Activated naive CD4-positive, alpha-beta T cell treated with anti-CD3 and anti-CD28 coated beads, Interleukin-2, amount 10 ng/mL, durations not matched to agents 7 days and 5 days (primary cell): ENCODE measurements at places on chromosomes 16 and 17.

GRCh38 chr17:11932337-11932898 is 64.9 kb downstream of the ZNF18 start:
- no peak for DNase-seq

GRCh38 chr17:72613806-72614292 is 478.6 kb downstream of the SLC39A11 start:
- no peak for DNase-seq

DNA sequence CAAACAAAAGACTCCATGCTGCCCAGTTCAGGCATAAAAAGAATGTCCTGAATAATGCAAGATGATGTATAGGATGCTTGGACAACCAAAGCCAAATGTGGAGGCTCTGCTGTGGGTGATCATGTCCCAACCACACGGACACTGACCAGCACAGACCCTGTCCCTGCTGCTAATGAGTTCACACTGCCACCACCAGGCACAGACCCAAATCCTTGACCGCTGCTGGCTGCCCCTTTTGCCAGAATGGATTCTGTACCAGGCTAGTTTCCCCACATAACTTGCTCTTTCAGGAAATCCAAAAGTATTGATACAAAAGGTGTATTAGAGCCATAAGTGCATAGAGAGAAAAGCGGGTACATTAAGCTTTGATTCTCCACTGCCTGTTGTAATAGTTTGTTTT is 60.9 kb downstream of the XYLT1 start:
- DNase-seq: no peak

DNA sequence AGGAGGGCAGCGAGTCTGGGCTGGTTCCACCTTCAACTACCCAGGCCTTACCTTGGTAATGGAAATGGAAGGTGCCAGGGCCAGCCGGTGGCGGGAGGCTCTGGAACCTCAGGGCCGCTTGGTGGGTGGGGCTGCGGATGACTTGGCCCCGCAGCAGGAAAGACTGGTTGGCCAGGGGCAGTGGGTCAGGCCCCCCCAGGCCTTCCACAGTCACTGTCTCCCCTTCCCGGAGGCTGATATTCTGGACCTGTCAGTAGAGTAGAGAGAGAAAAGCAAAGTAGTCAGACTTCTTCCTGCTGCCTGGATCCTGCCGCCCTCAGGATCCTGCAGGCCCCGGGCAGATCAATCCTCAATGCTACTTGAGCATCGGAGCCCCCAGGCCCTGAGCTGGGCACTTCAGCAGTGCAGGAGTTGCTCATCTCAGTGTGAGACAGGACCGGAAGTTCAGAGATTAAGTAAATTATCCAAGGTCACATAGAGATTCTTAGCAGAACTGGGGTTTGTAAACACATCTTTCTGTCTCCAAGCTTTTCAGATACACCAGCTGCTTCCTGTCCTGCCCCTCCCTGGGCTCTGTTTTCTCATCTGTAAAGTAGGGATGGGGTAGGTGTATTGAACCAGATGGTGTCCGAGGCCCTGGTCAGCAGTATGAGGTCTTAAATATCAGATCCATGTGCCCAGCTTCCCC is 18.5 kb upstream of the PHF12 start:
- DNase-seq: no peak

- DNase-seq: peak; percentile 93
Measured at GRCh38 chr17:80892019-80892855, 99.4 kb upstream of the CHMP6 start.

DNA sequence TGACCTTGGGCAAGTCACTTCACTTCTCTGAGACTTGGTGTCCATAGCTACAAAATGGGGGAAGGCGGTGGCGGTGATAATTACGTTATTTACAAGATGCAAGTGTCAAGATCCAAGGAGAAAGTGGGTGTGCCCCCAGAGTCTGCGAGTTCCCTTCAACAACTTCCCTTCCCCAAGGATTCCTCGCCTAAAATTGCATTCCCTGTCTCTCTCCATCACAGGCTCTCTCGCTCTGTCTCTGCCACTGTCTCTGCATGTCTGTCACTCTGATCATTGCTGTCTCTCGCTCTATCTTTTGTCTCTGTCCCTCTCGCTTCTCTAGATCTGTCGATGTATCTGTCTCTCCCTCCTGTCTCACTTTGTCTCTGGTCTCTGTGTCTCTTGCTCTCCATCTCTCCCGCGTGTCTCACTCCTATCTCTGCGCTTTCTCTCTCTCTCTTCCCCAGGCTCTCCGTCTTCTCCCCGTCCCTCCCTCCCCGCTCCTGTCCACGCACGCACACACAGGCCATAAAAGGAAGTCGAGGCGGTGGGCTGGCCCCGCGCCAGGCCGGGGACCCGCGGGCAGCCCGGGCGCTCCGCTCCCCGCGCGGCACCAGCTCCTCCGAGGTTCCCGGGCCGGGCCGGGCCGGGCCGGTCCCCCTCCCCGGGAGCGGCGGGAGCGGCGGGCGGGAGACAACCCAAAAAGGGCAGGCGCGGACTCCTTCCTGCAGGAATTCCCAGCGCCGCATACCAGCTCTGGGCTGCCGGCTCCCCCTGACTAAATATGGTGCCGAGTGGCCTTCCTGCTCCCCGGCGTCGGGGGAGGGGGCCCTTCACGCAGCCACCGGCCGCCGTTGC is 1.1 kb upstream of the MYH11 start:
- DNase-seq: no peak

DNA sequence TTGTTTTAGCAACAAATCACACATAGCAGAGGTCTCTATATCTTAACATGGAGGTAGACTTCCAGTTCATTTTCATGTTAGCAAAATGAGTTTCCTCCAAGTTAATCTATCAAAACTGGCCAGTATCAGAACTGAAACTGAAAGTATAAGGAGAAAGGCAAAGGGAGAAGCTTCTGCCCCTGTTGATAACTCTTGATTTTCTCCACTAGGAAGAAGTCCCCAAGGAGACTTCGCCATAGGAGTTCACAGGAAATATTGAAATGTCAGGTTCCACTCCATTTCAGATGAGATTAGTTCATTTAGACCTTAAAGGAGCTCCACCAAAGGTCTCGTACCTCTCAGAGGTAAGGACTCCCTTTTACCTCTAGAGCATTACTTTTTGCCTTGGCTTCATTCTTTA is 1.2 kb upstream of the OGFOD3 start:
- DNase-seq: no peak

GRCh38 chr16:83830091-83830768 is 22.5 kb downstream of the HSBP1 start:
- DNase-seq: no peak

GRCh38 chr17:29196769-29197515 is 16.7 kb upstream of the MYO18A start:
- DNase-seq: no peak

DNA sequence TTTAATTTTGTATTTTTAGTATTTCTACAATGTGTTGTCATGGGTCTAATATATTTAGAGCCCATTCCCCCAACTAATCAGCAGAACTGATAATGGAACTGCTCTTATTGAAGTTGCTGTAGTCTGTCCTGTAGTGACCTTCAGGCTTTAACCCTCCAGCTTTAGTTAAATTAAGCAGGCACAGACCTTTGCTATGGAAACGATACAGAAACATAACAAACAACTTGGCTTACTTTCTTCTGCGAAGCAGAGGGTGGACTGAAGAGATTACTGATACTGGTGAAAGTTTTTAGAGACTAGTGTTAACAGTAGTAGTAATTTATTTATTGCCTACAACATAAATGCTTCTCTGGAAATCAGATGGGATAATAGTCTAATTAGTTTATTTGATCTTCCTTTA is 61.4 kb downstream of the NFATC3 start:
- no peak for DNase-seq

DNA sequence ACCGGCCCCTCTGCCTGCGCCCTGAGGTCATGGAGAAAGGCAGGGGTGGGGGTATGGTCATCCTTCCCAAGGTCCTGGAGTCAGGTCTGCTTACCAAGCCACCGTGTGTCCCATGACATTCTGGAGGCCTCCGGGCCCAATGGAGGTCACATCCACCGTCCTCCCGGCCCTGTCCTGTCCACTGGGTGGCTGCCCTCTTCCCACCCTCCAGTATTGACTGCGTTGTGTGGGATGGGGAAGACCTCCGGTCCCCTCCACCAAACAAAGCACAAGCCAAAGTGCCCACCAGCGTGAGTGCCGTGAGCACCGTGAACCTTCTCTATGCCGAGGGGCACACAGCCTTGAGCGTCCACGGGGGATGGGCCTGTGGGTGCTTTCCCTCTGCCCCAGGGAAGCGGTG is 37.2 kb downstream of the LMF1 start:
- DNase-seq: no peak

GRCh38 chr17:2244545-2245525 is 58.8 kb downstream of the SMG6 start:
- peak; percentile 91 for DNase-seq

GRCh38 chr17:48439110-48439850 is 9.3 kb upstream of the SKAP1 start:
- no peak for DNase-seq

- no peak for DNase-seq
Measured at GRCh38 chr16:89918453-89919347, at the start of gene MC1R. MC1R (plus strand) TSS chr16:89918862; CDS start chr16:89919259, 397 bp downstream.

DNA sequence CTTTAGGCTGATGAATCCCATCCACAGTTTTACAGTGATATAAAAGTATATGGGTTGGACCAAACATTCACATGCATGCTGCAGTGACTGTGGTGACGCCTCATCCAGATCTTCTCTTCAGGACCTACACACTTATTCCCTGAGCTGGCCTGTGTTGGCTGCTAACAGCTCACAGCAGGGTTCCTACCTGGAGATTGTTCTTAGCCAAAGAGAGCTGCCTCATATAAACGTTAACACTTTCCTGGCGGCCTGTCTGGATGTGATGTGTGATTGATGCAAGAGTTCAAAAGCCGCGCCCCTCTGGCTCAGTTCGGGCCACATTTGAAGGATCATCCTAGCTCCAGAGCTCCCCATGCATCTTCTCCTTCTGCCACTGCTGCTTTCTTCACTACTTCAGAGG is 93.0 kb upstream of the NETO2 start:
- DNase-seq: no peak

GRCh38 chr16:627454-628239 is 3.1 kb upstream of the WFIKKN1 start:
- no peak for DNase-seq

DNA sequence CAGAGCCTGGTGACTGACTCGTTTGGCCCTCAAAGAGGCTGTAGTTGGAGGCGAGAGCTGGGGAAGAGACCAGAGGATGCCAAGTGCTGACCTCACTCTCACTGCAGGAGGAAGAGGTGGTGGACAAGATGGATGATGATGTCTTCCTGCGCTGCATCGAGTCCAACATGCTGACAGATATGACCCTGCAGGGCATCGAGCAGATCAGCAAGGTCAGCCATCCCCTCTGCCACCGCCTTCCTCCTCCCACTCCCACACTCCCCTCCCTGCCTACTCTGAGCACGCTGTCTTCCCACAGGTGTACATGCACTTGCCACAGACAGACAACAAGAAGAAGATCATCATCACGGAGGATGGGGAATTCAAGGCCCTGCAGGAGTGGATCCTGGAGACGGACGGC is 26.9 kb downstream of the POLR2A start:
- no peak for DNase-seq

- DNase-seq: no peak
Measured at GRCh38 chr17:14091367-14091766, 22.1 kb downstream of the COX10 start.

DNA sequence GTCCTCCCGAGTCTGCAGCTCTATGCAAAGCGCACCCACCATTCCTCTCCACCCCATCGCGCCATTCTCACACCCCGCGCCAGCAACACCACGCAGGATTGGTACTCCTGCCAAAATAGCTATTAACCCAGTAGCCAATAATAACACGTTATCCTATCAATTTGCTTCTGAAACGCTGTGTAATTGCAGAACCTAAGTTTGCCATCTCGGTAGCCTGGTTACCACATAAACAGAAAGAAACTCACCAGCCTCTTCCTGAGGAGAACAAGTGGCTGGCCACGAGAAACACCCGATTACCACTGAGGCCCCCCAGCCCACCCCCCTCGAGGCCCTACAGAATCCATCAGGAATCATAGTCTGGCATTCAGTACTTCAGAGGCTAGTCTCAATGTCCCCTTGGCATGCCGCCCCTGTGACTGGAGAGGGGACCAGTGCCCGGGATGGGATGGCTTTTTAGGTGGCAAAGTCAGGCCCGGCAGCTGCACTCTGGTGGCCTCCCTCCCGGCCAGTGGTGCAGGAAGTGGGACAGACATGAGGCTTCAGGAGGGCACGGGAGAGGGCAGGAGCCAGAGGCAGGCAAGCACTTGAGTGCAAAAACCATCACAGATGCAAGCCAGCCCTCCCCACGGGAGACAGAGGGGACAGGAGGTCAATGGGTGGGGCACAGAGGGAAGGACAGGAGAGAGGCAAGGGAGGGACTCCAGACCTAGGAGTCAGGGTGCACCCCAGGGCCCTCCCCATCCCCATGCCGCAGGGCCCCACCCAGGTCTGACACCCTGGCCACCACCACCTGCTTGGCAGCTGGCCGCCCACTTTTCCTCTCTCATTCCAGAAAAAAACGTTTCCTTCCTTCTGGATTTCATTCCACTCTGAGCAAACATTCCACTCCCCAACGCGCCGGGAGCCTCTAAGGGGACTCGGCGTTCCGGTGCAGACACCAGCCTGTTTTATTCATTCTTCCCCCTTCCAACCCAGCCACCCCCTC is 192.5 kb downstream of the ZNF423 start:
- no peak for DNase-seq

GRCh38 chr17:1315891-1316403 is 36.5 kb downstream of the TRARG1 start:
- no peak for DNase-seq

GRCh38 chr17:65466547-65466946 is 94.9 kb downstream of the AXIN2 start:
- DNase-seq: no peak

GRCh38 chr16:71885261-71885650 is 1.3 kb upstream of the ZNF821 start:
- DNase-seq: no peak

- no peak for DNase-seq
Measured at GRCh38 chr17:46000292-46000691, 1.2 kb downstream of the STH start.

- DNase-seq: no peak
Measured at GRCh38 chr16:11315510-11315909, 29.7 kb upstream of the RMI2 start.

DNA sequence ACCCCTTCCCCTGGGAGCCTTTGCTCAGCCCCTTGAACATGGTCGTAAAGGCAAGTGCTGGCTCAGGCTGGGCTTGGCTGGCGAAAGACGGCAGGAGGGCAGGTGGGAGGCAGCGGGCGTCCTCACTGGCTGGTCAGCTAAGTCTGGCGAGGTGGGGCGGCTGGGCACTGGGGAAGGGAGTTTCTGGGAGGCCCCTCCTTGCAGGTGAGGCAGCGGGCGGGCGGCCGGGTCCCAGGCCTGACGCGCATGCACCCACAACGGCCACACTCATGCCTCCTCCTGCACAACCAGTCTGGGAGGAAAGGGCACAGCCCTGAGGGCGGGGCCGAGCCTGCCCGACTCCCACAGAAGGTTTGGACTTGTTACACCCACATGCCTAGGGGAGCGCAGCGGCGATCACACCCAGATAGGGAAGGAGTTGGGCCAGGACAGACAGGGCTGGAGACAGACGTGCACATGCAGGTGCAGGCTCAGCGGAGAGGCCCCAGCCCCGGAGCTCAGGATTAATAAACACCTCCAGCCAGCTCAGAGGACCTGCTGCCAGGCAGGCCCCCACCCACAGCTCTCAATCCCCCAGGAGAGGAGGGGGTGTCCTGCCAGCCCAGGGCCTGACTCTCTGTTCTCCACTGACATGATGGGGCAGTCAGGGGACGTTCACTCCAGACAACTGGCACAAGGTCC is at the start of gene EVPL:
Gene EVPL (minus strand): TSS at position 148 of the 681 bp plus-strand sequence. CDS start 108 bp downstream, at position 40.
- no peak for DNase-seq

- DNase-seq: no peak
Measured at GRCh38 chr16:4096509-4096908, 19.7 kb downstream of the ADCY9 start.

GRCh38 chr17:47210105-47210504 is 957 bp downstream of the MYL4 start:
- no peak for DNase-seq
